ENCODE measurements at places on chromosomes 5 and 9. TPM values are rescaled to one million over a fixed set of nuclear protein-coding genes. Genes with fewer than 3 reads are reported as not detected.

GRXCR2 gene
- polyA plus RNA-seq = not detected

GRCh38 chr9:79104951-79105350 is 466.8 kb upstream of the TLE4 start:
- DNase-seq = no peak

DNA sequence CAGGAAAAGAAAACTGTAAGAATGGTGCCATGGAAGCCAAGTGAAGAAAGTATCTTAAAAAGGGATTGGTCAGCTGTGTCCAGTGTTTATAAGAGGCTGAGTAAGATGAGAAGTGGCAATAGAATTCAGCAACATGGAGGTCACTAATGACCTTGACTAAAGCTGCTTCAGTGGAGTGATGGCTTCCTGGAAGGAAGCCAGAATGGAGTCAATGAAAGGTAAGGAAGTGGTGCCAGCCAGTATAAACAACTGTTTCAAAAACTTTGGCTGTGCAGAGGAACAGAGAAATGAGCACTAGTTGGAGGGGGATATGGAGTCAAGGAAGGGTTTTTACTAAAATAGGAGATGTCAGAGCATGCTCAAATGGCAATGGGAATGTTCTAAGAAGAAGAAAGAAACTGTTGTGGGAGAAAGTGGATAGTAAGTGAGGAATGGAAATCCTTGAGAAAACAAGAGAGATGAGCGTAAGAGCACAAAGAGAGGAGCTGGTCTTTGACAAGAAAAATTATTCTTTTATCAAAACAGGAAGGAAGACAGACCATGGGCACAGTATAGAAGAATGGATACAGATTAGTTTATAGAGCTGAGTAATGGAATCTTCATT is 11.1 kb upstream of the NRG2 start:
- DNase-seq = no peak

- DNase-seq = no peak
Observed at GRCh38 chr9:110391826-110392485, 54.3 kb upstream of the TXNDC8 start.

DNA sequence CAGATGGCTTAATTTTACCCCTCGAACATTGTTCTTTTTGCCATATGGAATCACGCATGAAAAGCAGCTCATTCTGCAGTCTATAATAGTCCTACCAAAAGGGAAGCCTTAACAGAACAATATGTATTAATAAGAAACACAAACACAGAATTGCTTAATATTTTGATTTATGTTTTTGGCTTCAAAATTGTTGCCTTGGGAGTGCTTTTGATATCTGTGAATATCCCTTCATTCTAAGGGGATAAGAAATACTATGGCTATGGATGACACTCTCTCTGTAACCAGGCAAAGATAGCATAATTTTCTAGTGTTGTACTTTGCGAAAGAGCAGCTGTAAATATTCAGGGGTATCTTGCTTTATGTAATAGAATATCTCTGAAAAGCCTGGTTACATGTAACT is 26.3 kb upstream of the CFAP95 start:
- DNase-seq = no peak

- no peak for DNase-seq
Observed at GRCh38 chr5:151085517-151086041, 4.7 kb upstream of the TNIP1 start.

DNA sequence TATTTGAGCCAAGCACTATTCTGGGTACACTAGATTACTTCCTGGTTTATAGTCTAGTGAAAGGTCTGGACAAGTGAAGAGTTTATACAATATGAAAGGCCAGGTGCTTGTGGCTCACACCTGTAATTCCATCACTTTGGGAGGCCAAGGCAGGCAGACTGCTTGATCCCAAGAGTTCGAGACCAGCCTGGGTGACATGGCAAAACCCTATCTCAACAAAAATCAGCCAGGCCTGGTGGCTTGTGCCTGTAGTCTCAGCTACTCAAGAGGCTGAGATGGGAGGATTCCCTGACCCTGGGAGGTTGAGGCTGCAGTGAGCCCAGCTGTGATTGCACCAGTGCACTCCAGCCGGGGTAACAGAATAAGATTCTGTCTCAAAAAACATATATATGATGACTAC is 9.5 kb upstream of the TXNDC15 start:
- DNase-seq = no peak

CAST gene
- 188 TPM for polyA plus RNA-seq

ST8SIA4 gene
- not detected for polyA plus RNA-seq

- no peak for DNase-seq
Observed at GRCh38 chr9:98880311-98881015, 63.2 kb upstream of the COL15A1 start.

DNA sequence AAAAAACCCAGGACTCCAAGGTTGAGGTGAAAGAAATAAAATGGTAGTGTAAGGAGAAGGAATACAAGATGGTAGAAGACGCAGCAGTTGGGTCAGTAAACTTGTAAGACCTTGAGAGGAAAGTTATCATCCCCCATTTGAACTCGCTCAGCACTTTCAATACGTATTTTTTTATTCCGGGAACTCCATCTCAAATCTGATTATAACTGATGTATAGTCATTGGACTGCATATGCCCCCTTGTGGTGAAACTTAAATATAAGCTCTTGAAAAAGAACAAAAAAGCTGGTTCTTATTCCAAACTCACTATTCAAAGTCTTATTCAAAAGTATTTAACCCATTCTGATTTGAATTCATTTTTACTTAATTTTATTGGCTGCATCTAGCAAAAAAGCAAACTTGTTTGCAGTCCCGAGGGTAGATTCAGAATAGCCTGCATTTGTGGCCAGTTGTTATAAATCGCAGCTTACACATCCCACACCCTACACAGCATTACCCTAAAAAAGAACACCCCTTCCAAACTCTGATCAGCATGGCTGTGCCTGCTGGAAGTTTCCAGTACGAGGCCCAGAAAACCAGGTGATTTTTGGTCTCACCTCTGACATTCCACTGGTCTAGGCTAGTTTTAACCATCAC is 118.0 kb downstream of the ESM1 start:
- DNase-seq = peak; percentile 81

RIMOC1 gene
- polyA plus RNA-seq = 17.0 TPM

DNA sequence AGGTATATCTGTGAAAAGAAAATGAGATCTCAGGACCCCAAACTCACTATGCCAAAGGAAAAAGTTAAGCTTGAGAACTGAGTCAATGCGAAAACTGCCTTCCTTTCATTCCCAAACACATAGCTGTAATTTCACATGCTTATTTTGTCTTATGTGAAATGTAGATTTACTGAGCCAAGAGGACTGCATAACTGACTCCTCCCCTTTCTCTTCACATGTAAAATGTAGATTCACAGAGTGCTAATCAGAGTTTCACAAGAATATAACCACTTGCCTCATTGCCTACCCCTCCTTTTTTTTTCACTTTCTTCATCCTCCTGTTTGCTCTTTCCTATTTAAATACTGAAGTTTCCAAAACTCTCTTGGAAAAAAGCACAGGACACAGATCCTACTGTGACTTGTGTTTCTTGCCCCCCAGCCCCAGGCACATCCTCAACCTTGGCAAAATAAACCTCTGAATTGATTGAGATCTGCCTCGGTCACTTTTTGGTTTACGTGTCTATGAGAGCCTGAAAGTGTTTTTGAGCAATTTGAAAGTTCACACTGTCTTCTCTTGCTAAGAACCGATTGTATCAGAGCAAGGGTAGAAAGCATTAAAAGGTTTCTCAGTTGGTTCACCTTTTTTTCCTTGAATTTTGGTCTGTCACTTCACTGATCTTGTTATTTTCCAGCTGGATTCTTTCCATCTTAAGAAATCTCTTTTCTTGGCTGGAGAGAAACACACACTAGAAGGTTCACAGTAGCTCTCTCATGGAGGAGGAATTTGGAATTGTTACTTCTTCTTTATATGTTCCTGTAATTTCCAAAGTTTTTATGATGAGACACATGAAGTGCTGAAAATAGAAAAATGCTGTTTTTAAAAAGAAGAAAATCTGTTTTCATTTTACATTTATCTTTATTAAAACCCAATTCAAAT is 44.8 kb upstream of the SNAPC3 start:
- peak; percentile 45 for DNase-seq

- no peak for DNase-seq
Observed at GRCh38 chr9:81849631-81850259, 78.5 kb upstream of the SPATA31D4 start.

- peak; percentile 36 for DNase-seq
Observed at GRCh38 chr5:174384509-174384947, 339.0 kb downstream of the NSG2 start.

PCDHGB3 gene
- polyA plus RNA-seq = 1.2 TPM

GRCh38 chr5:178320281-178320855 is 87.8 kb upstream of the PHYKPL start:
- no peak for DNase-seq

PCDHA12 gene
- not detected for polyA plus RNA-seq

DNA sequence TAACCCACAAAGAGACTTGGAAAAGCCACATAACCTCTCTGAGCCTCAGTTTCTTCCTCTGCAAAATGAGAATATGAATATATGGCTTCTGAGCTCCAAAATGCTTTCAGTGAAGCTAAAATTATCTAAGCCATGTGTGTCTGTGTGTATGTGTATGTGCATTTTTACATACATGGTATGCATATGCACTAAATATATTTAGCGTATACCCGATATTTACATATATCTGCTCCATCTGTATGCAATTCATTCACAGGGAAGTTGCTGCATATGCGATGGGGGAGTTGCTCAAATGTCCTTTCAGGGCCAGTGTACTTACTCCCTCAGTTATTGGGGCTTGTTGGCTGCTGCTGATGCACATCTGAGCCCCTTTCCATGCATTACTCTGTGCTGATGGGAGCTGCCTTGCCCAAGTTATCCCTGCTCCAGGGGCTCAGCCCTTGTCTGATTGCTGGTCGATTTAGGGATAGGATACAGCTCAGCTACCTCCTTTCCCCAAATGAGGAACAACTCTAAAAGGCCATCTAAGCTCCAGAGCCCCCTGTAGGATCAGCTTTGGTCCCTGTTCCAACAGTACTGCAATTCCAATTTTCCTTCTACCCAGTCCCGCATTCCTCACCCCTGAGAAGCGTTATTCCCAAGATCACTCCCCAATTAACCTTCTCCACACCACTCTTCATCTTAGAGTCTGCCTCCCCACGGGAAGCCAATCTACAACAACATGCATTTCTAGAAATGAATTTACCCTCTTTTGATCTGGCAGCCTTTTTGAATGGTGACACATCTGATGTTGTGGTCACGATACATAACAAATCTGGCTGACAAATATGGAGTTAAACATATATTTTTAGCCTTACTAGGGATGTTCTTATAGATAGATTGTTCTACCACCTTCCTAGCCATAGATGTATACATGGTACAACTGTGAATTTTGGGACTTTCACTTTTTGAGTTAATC is 15.9 kb downstream of the RHOBTB3 start:
- DNase-seq = peak; percentile 30

SEMA5A gene
- polyA plus RNA-seq = 33.5 TPM

GRCh38 chr9:99488131-99489059 is 266.3 kb downstream of the SEC61B start:
- DNase-seq = no peak

FRRS1L gene
- 0.20 TPM for polyA plus RNA-seq

DNA sequence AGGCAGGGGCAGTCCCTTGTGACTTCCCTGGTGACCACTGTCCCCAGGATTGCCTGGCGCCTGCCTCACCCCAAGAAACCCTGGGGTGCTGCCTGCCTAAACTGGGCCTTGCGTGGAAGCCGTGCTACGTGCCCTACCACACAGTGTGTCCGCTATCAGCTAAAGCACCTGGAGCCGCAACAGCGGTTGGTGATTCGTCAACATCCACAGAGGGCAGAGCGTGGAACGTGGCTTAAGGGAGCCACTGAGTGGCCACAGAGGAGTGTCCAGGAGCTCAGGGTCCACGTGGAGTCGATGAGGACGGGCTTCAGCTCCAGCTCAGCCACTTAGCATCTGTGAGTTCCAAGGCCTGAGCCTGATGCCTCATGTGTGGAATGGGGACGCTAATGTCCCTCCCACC is 25.3 kb downstream of the LAMC3 start:
- DNase-seq = no peak

- peak; percentile 93 for DNase-seq
Observed at GRCh38 chr9:98867429-98868168, 60.1 kb downstream of the GALNT12 start.

- peak; percentile 78 for DNase-seq
Observed at GRCh38 chr5:151164687-151165392, 7.3 kb upstream of the ANXA6 start.

GRCh38 chr9:70893580-70894122 is 227.8 kb downstream of the TRPM3 start:
- DNase-seq = no peak

GRCh38 chr5:23655674-23656073 is 148.3 kb downstream of the PRDM9 start:
- DNase-seq = no peak

CARTPT gene
- not detected for polyA plus RNA-seq

DNA sequence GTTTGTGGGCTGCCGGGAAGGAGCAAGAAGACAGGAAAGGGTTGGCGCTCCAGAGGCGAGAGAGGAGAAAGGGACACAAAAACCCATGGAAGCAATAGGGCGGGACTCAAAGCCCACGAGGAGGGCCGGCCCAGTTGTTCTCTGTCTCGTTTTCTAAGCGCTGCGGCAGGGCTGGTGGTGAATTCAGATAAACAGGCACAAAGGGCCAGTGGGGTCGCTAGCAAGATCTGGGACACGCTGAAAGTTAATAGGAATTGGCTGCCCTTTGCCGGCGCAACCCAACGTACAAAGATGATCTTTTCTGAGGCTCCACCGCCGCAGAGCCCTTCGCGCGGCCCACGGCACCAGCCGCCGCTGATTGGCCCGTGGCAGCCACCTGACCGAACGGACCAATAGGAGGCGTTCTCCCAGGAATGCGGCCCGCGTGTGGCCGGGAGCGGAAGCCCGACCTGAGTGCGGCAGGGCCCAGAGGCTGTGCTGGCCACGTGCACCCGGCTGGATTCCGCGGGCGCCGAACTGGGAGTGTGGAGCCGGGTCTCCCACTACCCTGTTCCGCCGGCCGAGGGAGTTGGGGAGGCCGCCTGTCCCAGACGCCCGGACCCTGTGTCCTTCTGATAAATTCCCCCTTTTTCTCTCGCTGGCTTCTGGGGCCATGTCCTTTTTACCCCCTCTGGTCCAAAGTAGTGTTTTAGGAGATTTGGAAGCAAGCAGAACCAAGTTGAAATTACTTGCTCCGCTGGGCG is 16.8 kb upstream of the NSD1 start:
- peak; percentile 88 for DNase-seq

CDH9 gene
- not detected for polyA plus RNA-seq

ZNF474 gene
- 0.23 TPM for polyA plus RNA-seq

CCL19 gene
- not detected for polyA plus RNA-seq

- no peak for DNase-seq
Observed at GRCh38 chr9:130336885-130337284, 71.3 kb downstream of the HMCN2 start.

DNA sequence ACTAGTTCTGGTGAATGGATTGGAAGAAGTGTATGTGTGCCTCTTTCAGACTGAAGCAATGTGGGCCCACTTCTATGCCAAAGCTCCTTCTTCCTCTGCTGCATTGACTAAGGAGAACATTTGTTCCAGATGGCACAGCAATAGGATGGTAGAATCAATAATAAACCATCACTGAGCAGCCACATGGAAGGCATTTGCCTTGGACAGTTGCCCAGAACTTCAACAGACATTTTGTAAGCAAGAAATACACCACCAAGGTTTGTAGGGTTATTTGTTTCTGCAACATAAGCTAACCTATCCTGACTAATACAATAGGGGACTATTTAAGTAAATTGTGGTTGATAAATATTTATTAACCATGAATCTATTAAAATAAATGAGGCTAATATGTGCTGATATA is 37.7 kb upstream of the CSNK1G3 start:
- DNase-seq = peak; percentile 4

ARL14EPL gene
- polyA plus RNA-seq = not detected

CDKN2B gene
- 8.9 TPM for polyA plus RNA-seq

ORM1 gene
- polyA plus RNA-seq = not detected
